T-helper 17 cell (primary cell): ENCODE measurements at places on chromosomes 5 and 9. TPM values are rescaled to one million over a fixed set of nuclear protein-coding genes. Genes with fewer than 3 reads are reported as not detected.

DNA sequence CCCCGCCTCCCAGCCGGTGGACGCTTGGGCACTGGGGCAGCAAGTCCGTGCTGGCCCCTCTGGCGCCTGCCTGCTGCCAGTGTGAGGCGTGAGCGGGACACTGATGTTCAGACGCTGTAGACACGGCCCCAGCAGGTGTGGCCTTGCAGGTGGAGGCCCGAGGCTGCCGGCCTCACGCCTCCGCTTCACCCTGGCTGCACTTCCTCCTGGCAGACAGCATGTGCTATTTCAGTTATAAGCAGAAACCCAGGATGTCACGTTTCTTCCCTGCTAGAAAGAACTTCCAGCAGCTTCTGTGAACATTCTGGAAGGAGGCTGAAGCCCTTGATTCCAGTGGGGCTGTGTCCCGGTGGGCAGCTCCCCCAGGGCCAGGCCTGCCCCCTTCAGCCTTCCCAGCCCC, 114.8 kb upstream of the FCN2 start:
- no peak overlapping the region for H3K4me3 ChIP-seq
- no peak overlapping the region for H3K27ac ChIP-seq
- no peaks in the 10 kb centered on the region for H3K4me1 ChIP-seq
- no peaks in the 10 kb centered on the region for H3K27me3 ChIP-seq
- no peak for DNase-seq

DNA sequence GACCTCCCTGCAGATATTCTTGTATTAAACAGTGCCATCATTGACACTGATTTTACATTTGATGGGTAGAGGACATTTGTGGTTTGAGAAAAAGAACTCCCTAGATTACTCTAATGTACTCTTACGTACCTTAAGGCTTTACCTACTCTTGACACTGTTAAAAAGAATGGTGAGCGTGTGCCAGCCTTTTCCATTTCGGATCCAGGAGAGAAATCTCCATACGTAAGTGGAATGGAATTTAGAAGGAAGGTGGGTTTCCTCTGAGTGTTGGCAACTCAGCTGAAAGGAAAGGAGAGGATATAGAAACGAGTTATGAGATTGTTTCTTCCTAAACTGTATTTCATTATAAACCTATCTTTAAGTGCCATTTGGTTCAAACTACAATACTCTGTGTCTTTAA, 40.9 kb downstream of the TNPO1 start:
- no peak overlapping the region for H3K4me3 ChIP-seq
- DNase-seq = no peak
- peaks cover 27% of the 10 kb centered on the region for H3K4me1 ChIP-seq
- no peaks in the 10 kb centered on the region for H3K36me3 ChIP-seq

GRCh38 chr5:165360366-165360765, 1854.9 kb downstream of the MAT2B start:
- H3K4me3 ChIP-seq = no peak overlapping the region
- H3K27me3 ChIP-seq = no peaks in the 10 kb centered on the region
- H3K27ac ChIP-seq = no peak overlapping the region
- DNase-seq = no peak
- H3K36me3 ChIP-seq = no peaks in the 10 kb centered on the region

- no peaks in the 10 kb centered on the region for H3K4me1 ChIP-seq
- DNase-seq = no peak
- no peak overlapping the region for H3K27ac ChIP-seq
- H3K4me3 ChIP-seq = no peak overlapping the region
- H3K27me3 ChIP-seq = peaks cover 10% of the 10 kb centered on the region
These were observed 382.9 kb downstream of the MAN2A1 start for GRCh38 chr5:110072651-110073050.

The LOX gene
- total RNA-seq = not detected

GRCh38 chr9:28439688-28440087, 866.4 kb upstream of the C9orf72 start:
- no peak overlapping the region for H3K27ac ChIP-seq
- DNase-seq = no peak
- H3K27me3 ChIP-seq = no peaks in the 10 kb centered on the region
